ENCODE measurements at places on chromosomes 3 and 15.

- no peak for DNase-seq
Measured at GRCh38 chr3:3842356-3842755, 43.1 kb downstream of the LRRN1 start.

DNA sequence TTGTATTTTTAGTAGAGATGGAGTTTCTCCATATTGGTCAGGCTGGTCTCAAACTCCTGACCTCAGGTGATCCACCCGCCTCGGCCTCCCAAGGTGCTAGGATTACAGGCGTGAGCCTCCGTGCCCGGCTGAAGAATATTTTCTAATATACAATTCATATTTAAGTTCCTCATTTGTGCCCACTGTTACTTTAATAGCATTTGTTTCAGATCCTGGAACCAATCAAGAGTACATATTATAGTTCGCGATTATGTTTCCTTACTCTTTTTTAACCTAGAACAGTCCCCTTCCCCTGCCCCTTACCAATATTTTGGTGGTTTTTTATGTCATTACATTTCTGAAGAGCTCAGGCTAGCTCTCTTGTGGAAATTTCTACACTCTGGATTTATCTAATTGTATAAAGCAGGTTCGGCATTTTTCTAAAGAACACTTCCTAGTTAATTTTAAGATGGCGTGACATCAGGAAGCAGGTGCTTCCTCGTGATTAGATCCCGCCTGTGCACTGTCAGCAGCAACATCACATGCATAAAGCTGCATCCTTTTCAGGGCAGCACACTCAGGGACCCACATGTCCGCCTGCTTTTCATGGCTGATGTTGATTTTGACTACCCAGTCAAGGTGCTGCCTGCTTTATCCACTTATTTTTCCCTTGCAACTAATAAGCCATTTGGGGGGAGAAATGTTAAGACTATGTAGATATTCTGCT, 88.7 kb upstream of the EPHB3 start:
- no peak for DNase-seq

- DNase-seq = no peak
Measured at GRCh38 chr3:59442046-59442445, 392.2 kb upstream of the CFAP20DC start.

DNA sequence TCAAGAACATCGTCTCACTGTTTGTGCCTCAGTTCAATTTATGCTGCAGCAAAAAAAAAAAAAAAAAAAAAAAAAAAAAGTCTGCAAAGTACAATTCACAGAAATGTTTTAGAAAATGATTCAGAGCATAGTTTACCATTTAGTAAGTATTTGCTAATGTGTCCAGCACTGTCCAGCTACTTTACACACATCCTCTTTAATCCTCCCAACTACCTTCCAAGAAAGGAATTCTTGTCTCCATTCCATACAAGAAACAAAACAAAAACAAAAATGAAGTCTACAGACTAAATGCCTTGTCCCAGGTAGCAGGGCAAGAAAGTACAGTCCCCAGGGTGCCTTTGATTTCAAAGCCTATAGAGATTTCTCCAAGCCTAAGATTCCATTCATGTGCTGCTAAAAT, 38.9 kb upstream of the SNTN start:
- DNase-seq = no peak

GRCh38 chr3:35663471-35663870, 24.1 kb downstream of the ARPP21 start:
- no peak for DNase-seq

- DNase-seq = no peak
Measured at GRCh38 chr15:98402486-98402885, 245.9 kb upstream of the IGF1R start.

DNA sequence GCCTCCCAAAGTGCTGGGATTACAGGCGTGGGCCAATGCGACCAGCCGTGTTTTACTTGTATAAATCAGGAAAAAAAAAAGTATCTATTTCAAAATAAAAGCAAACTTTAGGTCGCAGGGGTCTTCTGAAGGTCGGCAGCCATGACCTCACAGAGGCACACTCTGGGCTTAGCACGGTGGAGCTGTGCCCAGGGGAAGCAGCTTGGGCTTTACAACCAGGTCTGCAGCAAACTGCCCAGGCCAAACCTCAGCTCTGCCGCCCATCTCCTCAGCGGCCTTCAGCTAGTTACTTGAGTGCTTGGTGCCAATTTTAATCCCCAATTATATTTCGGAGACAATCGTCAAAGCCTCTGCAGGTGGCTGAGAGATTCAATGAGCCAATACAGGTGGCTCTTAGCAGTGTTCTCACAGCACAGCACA, 30.1 kb downstream of the ZDHHC19 start:
- no peak for DNase-seq

DNA sequence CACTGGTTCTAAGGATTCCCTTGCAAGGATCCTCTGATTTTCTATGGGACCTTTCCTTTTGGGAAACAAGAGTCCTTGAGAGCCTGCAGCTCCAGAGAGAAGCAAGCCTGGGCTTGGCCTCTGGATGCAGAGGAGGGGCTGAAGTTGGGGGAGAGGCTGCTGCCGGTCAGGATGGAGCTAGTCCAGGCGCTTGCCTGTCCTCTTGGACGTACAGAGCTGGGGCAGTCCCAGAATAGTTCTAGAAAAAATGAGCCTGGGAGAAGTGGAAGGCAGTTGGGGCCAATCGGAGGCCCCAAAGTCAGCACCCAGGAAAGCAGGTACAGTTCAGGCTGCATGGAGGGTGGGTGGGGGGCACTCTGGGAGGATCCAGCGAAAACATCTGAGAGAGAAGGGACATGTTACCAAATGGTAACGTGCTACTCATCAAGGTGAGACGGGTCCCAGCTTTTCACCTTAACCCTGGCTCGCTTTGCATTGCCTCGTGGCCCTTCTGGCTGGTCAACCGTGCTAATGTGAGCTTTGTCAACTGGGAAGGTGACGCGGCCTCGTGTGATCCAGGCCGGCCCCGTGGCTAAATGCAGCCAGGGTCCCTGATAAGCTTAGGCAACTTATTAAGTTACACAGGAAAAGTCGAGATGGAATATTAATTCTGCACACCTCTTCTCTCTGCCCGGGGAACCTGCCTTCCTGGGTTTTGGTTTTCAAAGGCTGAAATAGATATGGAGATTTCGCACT, 38.7 kb upstream of the MAGEF1 start:
- no peak for DNase-seq

DNA sequence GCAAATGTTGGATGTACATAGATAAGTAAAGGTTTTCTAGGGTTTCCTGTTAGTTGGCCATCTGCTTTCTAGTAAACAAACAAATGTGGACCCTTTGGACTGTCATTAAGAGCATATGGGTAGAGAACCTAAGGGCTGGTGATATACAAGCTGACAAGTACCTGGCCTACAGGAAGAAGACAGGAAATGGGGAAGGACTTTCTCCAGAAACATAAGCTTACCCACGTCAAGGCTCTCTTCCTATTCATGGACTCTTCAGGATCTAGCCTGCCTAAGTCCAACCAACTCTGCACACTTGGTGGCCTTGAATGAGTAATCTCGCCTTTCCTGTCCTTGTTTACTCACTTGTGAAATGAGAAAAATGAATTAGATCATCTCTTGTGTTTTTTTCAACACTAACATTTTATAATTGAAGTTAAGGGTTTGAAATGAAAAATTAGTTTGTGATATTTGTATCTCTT, 22.2 kb upstream of the GOLIM4 start:
- no peak for DNase-seq

DNA sequence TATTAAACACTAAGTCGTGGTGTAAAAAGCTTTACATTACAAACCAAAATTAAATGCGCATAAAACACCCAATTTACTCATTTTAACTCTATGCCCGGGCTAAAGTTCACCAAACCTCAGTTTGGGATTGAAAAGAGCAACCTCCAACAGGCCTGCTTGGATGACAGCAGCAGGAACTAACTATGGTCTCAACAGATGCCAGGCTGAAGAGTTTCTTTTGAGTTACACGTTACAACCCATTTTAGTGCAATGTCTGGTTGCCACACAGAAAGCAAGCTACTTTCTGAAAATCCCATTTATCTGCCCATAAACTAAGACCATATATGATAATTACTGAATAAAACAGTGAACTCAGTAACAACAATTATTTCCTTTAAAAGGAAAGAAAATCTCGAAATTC, 2.2 kb downstream of the SATB1 start:
- no peak for DNase-seq

GRCh38 chr3:192916371-192917027, 1.2 kb downstream of the MB21D2 start:
- DNase-seq = no peak

DNA sequence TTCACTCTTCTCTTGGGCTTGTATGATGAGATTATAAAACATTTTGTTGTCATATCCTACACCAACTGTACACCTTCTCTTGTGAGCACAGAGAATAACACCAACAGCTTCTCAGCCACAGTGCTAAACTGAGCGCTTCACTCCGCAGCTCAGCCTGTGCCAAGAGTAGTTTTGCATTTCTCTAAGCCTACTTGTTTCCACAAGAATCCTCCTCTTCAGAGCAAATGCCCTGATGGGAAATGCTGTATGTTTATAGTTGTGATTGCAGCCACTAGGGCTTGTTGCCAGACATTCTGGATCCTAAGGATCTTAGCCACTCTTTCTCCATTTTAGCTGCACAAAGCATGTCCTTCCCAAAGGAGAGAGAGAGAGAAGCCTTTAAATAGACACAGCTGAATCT, 138.8 kb upstream of the PLXND1 start:
- DNase-seq = no peak

GRCh38 chr15:47136236-47136635, 581.1 kb upstream of the SEMA6D start:
- no peak for DNase-seq

DNA sequence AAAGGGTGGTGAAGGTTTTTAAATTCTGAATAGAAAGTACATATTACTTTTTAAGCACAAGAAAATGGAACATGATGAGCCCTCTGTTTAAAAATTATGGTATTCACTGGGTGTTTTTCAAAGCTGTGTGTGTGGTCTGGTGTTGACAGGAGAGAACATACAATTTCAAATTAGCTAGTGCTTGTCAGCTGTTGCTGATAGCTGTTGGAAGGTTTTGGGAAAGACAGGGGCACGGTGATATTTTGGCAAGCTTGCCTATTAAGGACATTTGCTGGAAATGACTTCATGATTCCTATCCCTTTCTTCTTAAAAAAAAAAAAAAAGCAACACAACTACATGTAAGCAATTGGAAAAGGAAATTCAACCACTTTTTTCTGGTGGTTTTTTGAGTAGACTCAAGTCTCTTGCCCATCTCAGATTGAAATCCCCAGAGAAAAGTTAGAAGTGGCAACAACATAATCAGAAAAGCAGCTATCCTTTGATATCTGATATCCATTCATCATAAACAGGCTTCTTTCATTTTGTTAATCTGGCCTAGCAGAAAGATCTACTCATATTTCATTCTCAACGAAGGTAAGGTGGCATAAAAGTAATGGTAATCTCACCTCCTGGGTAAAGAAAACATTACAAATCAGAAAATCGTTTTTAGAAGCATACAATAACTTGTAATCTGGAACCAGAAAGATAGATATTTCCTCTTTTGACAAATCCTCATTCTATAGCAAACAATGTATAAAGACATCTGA, 130.0 kb downstream of the RBMS3 start:
- no peak for DNase-seq

- no peak for DNase-seq
Measured at GRCh38 chr15:98433346-98433745, 215.0 kb upstream of the IGF1R start.

DNA sequence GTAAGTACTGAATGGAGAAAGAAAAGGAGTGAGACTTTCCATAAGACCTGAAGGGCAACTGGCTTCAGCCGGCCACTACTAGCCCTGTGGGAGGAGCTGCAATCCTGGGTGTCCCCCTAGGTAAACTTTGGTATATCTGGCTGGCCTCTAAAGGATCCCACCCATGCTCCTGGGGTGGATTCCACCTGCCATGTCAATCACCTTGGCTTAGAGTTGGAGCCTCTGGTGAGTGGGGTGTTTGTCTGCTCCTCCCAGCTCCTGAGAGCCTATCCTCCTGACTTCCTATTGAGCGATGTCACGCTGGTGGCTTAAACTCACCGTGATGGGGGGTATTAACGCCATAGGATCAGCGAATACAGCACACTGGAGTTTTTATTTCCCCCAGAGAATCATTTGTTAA, 2.6 kb downstream of the SPTBN5 start:
- DNase-seq = no peak

DNA sequence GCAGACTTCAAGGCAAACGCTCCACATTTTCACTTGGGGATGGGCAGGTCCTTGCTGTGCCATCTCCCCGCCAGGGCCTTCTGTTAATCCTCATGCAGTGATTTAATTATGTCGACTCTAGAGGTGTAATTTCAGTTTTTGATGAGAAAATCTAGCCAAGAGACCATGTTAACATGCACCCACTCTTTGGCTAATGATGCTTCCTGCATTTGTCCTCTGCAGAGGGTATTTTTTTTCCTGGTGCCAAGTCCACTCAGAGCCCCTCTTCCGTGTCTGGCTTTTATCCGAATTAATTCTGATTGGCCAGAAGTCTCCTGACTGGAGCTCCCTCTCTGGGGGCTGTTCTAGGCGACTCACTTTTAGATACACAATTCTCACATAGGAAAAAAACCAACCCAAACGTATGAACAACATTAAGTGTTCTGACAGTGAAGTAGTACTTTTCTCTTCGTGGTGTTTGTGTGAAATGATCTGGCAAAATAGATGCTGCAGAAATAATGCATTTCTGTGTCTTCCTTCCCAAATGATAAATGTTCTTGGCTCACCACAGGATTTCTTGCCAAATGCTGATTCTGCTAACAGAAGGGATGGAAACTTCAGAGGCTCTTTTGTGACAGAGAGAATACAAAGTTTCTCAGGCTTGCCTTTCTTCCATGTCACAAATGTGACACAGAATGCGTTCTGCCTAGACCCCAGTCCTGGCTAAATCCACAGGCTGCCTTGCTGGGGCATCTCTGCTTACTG, 190.0 kb downstream of the CACNA2D3 start:
- DNase-seq = no peak

- no peak for DNase-seq
Measured at GRCh38 chr3:184306341-184306972, 7.4 kb downstream of the PSMD2 start.

DNA sequence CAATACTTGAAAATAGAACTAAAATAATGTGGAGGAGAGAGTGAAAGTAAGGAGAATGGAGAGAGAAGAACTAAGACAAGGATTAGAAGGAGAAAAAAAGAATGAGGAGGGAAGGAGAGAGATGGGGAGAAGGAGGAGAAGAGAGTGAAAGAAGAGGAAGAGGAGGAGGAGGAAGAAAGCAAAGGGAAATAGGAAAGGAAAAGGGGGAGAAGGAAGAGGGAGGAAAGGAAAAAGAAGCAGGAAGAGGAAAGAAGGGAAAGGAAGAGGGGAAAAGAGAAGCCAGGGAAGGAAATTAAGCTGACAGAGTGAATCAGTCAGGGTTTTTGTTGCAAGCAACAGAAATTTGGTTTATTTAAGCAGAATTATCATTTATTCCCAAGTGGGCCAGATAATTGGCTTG, 241.7 kb upstream of the P2RY1 start:
- no peak for DNase-seq

GRCh38 chr3:36405190-36405589, 24.9 kb downstream of the STAC start:
- DNase-seq = no peak

DNA sequence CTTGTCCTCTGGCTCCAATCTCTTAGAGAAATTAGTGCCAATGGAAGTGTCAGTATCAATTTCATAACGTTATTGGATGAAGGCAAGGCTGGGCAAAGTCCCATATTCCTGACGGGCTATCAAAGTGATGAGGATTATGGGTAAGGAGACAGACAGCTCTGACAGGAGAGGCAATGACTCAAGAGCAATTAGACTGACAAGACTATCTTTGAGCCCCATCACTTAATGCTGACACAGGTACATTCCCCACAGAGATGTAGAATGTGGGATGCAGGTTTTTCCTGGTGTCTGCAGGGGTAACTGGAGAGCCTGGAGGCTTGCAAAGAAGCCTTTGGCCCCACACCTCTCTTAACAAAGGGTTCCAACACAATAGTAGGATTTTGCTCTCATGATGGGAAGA, 208.3 kb downstream of the NTRK3 start:
- DNase-seq = no peak

- no peak for DNase-seq
Measured at GRCh38 chr15:46213551-46213950, 578.7 kb downstream of the SQOR start.
